ENCODE measurements at places on chromosomes 2 and 18.

- DNase-seq = no peak
These were observed 6.4 kb downstream of the CELF4 start for GRCh38 chr18:37559194-37559593.

GRCh38 chr2:121490584-121491133 is 40.0 kb upstream of the RNU4ATAC start:
- DNase-seq = no peak

GRCh38 chr2:223368481-223368880 is 233.7 kb downstream of the SCG2 start:
- DNase-seq = no peak

GRCh38 chr2:28695245-28695647 is 56.4 kb upstream of the PPP1CB start:
- DNase-seq = no peak

GRCh38 chr2:120239488-120240287 is 13.0 kb upstream of the RALB start:
- no peak for DNase-seq

DNA sequence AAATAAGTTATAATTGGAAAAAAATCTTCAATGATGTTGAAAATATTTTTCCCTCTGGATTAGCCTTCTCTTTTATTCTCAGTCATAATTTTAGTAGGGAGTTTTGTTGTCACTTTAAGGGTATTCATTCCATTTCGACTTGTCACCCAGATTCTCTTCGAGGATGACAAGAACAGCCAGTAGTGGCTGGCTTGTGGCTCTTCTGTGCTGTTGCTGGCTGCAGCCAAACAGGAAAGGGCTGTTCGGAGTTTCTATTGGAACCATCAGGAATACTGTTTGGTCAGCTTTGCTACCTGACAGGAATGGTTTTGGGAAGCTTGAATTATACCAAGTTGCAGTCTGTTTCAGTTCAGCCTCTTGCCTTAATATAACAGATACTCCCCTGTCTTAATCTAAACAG is 41.6 kb downstream of the MGAT5 start:
- no peak for DNase-seq

DNA sequence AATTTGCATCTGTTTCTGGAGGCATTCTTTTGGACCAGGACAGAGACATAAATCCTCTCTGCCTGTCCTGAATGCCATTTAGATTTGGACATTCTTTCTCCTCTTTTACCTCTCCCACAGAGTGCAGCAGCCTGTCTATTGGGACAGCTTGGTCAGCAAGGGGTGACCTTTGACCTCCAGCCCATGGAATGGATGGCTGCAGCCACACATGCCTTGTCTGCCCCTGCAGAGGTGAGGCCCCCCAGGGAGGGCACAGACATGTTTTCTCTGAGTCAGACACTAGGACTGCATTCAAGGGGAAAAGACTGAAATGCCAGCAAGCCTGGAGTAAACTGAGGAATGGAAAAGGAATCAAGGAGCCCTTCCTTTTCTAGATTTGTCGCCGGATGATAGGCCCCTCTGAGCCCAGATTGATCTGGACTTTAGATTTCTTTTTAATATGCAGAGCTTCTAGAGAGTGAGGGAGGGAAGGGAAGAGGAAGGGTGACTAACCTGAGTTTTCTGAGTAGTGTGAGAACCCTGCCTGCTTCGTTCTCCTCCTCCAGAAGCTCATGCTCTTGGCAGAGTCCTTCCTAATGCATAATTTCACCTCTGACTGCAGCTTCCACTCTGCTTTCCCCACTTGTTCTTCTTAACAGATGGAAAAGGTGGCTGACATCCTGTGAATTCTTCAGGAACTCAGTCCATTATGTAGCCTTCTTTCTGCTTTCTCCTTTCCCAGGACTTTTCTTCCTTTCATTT is 16.1 kb upstream of the TTLL4 start:
- no peak for DNase-seq

- no peak for DNase-seq
These were observed 49.9 kb downstream of the ALPK2 start for GRCh38 chr18:58578835-58579560.
